NCI-H1417 (cell line): ENCODE measurements at places on chromosomes 16 and 17.

GRCh38 chr17:44326861-44327444, 2.3 kb upstream of the SLC25A39 start:
- DNase-seq: peak; percentile 97

- DNase-seq: peak; percentile 3
Observed at GRCh38 chr17:82257473-82257872, 16.0 kb downstream of the CSNK1D start.

- no peak for DNase-seq
Observed at GRCh38 chr17:68533887-68534694, 21.9 kb downstream of the PRKAR1A start.

DNA sequence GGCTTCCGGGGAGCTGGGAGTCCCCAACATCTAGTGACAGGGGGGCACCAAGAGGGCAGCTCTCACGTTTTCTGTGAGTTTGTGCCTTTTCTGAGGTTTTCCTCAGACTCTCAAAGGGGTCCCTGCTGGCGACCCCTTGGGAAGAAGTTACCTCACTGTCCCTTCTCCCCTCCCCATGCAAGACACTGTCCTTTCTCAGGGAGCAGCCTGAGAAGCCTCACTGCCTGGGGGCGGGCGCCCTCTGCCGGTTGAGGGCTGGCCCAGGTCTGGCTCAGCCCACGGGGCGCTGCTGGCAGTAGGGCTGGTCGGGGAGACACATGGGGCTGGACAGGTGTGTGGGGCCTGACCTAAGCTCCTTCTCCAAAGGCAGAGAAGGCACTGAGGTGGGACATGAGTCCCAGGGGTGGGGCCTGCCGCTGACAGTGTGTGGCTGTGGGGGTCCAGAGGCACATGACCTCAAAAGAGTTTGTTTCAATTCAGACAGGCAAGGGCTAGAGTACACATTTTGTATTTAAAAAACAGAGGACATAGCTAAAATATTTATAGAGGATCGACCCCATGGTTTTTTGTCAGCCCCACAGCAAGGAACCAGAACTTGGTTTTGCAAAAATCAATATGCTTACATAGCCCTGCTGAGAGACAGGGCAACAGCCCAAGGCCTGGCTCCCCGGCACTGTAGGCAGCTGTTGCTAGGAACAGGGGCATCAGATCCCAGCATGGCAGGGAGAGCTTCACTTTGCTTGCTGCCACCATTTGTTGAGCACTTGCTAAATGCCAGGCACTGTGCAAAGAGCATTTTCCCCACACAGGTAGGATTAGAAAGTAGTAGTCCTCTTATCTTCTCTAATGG, 18.5 kb upstream of the ALDH3A1 start:
- peak; percentile 65 for DNase-seq

GRCh38 chr16:59116744-59117143, 382.6 kb upstream of the GOT2 start:
- DNase-seq: no peak

GRCh38 chr16:72666267-72666666, 381.7 kb downstream of the ZFHX3 start:
- DNase-seq: no peak

GRCh38 chr17:45077643-45078042, 16.5 kb downstream of the NMT1 start:
- DNase-seq: no peak

- no peak for DNase-seq
Observed at GRCh38 chr17:13550291-13550690, 51.4 kb downstream of the HS3ST3A1 start.

DNA sequence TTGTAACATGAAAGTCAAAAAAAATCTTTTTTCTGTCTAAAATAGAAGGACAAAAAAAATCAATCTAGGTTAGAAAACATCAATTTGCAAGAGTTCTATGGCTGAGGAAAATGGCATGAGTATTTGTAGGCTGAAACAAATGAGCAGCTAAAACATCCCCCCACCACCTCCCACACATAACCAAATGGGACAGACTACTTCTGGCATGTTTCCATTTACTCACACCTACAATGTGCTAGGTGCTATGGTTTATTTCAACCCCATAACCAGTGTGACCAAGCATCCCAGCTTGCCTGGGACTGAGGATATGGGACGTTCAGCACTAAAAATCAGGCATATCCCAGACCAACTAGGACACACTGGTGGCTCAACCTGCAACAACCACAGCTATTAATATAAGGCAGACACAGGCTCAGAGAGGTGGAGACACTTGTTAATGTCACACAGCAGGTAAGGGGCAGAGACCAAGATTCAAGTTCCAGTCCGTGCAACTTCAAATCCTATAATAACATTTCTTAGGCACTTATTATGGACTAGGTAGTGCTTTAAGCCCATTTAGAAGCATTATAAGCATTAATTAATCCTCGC, 96.0 kb downstream of the XYLT1 start:
- DNase-seq: no peak

DNA sequence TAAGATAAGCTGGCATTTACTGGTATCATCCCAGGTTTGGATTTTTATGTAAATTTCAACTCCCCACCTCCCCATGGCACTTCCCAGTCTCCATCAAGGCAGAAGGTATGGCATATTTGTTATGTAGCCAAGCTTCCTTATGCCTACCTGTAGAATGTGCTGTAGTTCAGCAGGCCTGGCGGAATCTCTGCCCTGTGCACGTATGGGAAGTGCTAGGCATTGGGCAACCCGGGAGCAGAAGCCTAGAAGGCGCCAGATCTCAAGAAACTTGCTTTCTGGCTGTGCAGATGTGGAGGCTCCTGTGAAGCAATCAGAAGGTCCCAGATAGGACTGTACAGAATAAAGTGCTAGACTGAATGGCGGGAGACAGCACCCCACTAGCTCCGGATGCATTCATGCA, 64.7 kb downstream of the SNX20 start:
- no peak for DNase-seq
